ENCODE measurements at places on chromosomes 4 and X.

DNA sequence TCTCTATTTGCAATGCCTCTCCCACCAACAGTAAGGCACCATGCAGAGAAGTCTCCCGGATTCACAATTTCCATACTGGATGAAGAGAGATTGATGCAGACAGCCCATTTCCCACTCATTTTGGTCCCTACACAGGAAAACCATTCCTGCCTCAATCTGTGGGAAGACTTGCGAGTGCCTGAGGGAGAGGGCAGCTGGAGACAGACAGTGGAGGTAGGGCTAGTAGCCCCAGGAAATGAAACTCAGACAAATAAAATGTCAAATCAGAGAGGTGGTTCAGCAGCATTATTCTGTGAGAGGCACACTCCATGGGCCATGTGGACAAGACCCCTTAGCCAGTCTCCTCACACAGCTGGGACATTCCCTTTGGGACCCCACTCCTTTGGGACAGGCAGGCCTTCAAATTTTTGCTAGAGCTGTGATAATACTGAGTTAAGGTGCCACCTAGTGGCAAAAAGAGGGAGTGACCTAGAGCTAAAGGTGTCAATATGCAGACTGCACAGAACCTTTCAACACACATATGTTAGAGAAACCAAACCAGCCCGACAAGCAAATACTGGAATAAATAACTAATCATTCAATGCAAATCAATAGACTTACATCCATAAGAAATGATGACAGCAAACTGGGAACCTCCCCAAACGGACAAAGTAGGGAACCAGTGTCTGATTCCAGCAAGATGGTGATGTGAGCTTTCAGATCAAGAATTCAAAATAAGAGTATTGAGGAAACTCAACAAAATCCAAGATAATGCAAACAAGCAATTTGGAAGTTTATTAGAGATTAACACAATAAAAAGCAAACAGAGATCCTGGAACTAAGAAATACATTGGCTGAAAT, 1865.3 kb upstream of the AGA start:
- DNase-seq: peak; percentile 1

DNA sequence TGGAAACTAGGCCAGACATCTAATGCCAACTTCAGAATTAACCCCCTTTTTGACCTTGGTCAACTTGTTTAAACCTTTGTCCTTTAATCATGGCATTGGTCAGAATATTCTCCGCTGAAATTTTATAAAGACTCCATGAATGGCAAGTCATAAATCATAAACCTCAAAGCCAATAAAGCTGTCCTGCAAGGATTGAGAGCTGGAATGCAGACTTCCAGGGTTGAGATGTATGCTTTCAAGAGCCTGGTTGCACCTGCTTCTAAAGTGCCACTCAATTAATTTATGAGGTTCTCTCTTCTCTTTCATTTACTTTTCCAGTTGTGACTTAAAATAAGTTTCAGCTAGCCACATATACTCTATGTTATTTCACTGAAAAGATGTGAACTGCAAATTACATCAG, 136.2 kb upstream of the HCCS start:
- DNase-seq: no peak

- DNase-seq: no peak
These were observed 6.6 kb upstream of the TMEM128 start for GRCh38 chr4:4254666-4255065.

DNA sequence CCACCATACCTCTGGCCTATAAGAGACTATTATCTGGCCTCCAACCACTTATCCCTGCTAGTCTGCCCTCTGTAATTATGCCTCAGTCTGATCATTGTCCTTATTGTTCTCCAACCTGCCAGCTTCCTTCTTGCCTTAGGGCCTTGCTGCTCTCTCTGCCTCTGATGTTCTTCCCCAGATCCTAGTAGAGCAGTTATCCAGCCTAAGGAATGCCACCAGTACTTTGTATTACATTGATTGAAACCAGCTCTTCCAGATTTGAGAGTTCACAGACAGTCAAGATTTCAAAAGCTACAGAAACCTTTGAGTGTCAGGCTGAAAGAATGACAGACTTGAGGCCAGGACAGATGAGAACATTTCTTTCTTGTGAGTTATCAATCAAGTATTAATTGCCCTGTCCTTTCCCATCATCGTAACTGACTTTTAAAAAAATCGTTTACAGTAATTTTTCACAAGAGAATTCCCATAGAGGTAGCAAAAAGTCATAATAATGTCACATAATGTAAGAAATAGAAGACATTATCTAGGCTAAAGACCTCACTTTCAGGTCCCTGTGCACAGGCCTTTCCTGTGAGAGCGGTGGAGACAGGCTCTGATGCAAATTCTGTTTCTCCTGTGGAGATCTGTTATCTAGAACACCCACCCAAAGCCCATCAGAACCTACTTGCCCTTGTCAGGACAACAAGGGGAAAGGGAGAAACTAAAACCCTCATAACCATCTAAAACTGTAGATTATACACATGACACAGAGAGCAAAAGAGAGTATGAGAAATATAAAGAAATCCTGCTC, 64.1 kb upstream of the GUCY1A1 start:
- no peak for DNase-seq

- no peak for DNase-seq
These were observed 25.0 kb upstream of the HMGB3 start for GRCh38 chrX:150958177-150958576.

DNA sequence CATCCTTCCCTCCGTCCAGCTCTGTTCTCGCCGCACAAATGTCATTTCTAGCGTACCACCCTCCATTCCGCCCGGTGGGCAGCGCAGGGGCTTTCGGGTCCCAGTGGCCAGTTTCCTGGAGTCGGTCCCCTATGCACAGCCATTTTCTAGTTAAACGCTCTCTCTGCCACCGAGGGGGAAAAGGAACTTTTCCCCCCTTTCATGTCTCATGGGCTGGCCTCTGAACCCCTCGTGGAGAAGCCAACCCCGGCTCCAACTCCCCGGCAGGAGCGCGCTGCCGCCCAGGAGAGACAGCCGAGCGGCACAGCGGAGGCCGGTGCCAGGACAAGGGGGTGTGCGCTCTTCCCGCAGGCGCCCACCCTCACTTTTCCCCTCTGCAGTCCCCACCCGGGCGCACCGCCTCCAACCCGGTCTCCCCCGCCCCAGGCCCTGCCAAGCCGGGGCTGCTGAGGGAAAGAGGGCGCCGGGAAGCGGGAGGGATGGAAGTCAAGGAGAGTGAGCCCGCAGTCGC, 662 bp downstream of the APBB2 start:
- DNase-seq: no peak

- no peak for DNase-seq
These were observed 56.1 kb downstream of the FAM13A start for GRCh38 chr4:89000844-89001360.
